ENCODE measurements at places on chromosomes 3 and 15. TPM values are rescaled to one million over a fixed set of nuclear protein-coding genes. Genes with fewer than 3 reads are reported as not detected.

Gene RTP3
- total RNA-seq, result not detected

Gene ZNF860
- total RNA-seq, result 0.40 TPM

Gene GATM
- 0.37 TPM for total RNA-seq

Gene RARRES1
- total RNA-seq, result 40.8 TPM

Gene XCR1
- not detected for total RNA-seq

Gene FETUB
- total RNA-seq, result not detected

Gene LXN
- 157 TPM for total RNA-seq

Gene ACKR2
- total RNA-seq, result 0.26 TPM

Gene EXD1
- not detected for total RNA-seq

Gene DAPK2
- total RNA-seq, result 2.4 TPM

Gene TGM5
- not detected for total RNA-seq

Gene ATP13A5
- total RNA-seq, result not detected

Gene CAV3
- total RNA-seq, result not detected

Gene CHRNA7
- total RNA-seq, result 5.3 TPM

Gene ADIPOQ
- not detected for total RNA-seq

Gene SLC2A2
- total RNA-seq, result not detected

Gene ABCF3
- 55.6 TPM for total RNA-seq

Gene ARGFX
- total RNA-seq, result not detected

Gene ARL6IP5
- total RNA-seq, result 163 TPM

Gene FRMD4B
- 18.0 TPM for total RNA-seq
